GOT3 (cell line): ENCODE measurements at places on chromosomes 7 and 10.

- DNase-seq = no peak
Observed at GRCh38 chr10:96271016-96271815, at the start of gene BLNK. BLNK (minus strand) TSS chr10:96271569; CDS start chr10:96271398, 171 bp downstream.

GRCh38 chr7:143973870-143974416, 19.3 kb downstream of the OR2F1 start:
- no peak for DNase-seq

DNA sequence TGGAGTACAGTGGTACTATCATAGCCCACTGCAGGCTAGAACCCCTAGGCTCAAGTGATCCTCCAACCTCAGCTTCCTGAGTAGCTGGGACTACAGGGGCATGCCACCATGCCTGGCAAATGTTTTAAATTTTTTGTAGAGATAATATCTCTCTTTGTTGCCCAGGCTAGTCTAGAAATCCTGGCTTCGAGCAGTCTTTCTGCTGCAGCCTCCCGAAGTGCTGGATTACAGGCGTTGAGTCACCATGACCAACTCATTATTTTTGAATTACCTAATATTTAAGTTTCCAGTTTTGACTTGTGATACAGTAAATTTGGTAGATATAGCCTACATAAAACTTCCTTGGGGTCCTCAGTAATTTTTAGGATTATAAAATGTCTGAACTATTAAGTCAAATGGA, 74.1 kb downstream of the RUNDC3B start:
- DNase-seq = no peak

- DNase-seq = no peak
Observed at GRCh38 chr7:27096768-27097514, 1.1 kb upstream of the HOXA1 start.

DNA sequence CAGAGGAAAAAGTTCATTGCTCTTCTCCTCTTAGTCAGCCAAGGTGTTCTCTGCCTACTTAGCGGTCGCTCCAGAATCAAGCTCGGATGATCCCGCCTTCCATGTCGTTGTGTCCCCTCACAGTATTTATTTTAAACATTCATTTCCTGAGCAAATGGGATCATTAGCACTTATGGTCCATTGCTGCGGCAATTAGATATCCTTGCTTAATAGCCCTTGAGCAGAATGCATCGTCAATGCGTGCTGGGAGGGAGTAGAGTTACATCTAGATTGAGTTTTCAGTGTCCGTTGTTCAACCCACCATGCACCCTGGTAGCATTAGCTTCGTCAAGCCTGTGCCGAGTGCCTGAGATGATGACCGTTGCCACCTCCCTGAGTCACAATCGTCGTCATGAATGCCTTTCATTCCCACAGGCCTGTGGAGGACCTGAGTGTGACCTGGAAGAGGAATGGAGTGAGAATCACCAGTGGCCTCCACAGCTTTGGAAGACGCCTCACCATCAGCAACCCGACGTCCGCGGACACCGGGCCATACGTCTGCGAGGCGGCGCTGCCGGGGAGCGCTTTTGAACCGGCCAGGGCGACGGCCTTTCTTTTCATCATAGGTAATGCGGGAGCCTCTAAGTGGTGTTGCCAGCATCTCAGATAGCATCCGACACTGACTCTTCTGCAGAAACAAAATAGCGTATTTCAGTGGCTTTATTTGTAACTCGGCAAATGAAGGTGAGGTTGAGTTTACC, 650.4 kb downstream of the SDK1 start:
- no peak for DNase-seq

DNA sequence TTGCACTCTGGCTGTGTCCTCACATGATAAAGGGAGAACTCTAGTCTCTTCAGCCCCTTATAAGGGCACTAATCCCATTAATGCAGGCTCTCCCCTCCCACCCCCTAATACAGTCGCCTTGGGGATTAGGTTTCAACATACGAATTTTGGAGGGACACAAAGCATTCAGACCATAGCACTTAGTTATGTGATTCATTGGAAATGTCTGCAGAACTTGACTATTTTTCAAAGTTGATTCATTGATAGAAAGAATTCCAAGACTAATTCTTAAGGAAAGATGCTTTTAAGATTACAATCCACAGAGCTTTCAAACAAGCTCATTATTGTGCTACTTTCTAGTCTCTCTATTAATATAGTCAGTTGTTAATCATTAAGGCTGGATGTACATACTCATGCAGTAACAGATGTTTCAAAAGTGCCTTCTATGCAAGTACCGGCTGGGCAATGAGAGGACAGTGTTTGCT, 85.3 kb upstream of the RPA3 start:
- no peak for DNase-seq

DNA sequence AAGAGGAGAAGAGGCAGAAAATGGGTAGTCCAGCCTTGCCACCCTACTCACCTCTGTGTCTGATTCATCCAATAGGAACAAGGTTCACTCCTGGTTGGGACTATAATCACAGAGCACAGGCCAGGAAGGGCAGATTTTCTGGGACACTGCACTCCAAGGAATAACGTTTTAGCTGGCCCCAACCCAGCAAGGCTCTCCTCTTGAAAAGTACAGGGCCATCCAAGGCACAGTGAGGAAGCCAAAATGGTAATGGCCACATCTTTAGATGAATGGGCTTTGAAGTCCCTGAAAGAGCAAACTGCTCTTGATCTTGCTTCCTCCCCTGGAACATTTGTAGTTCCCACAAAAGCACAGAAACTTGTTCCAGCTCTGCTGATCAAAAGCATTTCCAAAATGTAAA, 149.4 kb downstream of the GRM3 start:
- no peak for DNase-seq

- DNase-seq = no peak
Observed at GRCh38 chr10:103284170-103284569, 7.2 kb downstream of the INA start.

GRCh38 chr10:7872041-7872442, 53.7 kb downstream of the TAF3 start:
- no peak for DNase-seq

- DNase-seq = no peak
Observed at GRCh38 chr7:115435178-115435577, 513.3 kb downstream of the MDFIC start.

- DNase-seq = no peak
Observed at GRCh38 chr10:92938841-92939240, 90.5 kb downstream of the EXOC6 start.

DNA sequence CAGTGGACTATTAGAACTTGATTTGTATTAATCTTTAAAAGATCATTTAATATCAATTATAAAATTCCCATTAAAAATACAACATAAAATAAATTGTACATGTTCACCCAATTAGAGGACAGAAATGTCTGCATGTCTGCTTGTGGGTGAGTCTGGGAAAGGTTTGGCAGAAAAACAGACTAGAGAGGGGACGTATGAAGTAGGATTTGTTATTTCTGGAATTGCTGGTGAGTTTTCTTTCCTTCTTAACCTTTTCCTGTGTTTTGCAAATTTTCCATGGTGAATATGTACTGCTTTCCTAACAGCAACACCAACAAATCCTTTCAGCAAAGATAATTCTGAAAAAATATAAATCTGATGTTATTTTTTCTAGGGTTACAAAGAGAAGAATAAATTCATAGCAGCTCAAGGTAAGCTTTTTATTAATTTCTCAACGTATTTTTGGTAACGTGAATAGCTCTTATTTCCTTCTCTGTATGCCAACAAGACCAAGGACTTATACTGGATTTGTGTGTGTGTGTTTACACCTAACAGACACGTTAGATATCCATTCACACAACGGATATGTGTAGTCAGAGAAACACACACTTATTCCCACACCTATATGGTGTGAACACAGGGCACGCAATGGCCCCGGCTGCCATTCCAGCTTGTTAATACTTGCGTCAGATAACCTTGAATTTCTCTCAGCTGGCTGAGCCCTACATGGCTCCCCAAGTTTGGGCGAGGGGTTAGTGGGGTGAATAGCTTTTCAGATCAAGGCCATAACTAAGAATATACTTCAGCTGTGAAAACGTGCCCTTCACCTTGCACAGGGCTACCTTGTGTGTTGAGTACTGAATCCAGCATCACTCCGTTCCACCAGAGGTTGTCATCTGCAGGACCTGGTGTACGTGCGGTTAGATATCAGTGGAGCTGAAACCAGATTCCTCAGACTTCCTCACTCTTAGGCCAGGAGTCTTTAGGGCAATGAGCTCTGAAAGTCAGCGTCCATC, 64.6 kb downstream of the MKI67 start:
- no peak for DNase-seq

DNA sequence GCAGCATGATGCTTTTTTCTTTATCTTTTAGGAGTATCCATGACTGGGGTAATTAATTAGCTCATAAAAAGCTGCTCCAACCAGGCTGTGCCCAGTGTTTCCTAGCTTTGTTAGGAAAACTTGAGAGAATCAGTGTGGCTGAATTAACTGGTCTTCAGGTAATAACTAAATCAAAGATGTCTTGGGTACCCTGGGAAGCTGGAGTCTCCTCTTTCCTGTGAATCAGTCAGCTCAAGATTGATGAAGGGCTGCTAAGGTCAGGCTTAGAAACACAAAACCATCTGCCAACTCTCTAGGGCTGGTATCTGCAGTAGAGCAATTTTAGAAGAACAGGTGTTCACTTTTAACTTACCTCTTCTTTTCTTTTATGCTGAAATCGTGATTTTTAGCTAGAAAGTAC, 21.4 kb upstream of the ATOH7 start:
- DNase-seq = no peak

- DNase-seq = no peak
Observed at GRCh38 chr10:11631890-11632587, 20.6 kb upstream of the USP6NL start.

- no peak for DNase-seq
Observed at GRCh38 chr7:135466442-135467206, 43.3 kb downstream of the CNOT4 start.

- DNase-seq = no peak
Observed at GRCh38 chr10:34231441-34232180, 583.5 kb downstream of the PARD3 start.

- DNase-seq = no peak
Observed at GRCh38 chr7:99106821-99107241, 37.1 kb downstream of the SMURF1 start.

DNA sequence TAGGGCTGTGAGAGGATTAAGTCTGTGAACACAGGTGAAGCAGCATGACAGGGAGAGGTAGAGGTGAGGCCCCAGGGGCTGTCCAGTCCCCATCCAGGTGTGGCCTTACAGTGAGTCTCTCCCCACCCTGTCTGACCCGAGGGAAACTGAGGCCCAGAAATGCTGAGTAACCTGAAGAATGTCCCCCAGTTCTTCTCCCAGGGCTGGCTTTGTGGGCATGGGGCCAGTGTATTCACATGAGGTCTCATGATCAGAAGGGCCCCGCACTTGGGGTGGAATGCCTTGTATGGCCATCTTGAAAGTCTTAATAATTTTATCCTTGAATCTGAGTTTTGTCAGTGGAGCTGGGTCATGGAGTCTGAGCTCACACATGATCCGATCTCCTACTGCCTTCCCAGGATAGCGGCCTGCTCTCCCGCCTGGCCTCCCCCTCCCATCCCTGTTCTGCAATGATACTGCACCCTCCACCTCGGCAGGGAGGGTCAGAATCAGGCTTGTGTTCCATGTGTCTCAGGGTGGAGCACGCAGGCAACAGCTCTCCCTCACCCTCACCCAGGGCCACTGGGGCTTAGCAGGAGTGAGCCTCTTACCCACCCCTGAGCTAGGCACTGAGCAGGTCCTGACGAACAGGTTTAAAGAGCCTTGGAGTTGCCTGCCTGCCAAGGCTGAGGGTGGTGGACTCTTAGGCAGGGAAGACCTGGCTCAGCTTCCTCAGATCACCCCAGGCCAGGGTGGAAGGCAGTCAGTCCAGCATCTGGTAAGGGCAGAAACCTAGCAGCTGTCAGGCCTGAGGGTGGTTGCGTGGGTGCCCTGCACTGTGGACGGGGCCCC, 41.4 kb upstream of the NPFFR1 start:
- no peak for DNase-seq

DNA sequence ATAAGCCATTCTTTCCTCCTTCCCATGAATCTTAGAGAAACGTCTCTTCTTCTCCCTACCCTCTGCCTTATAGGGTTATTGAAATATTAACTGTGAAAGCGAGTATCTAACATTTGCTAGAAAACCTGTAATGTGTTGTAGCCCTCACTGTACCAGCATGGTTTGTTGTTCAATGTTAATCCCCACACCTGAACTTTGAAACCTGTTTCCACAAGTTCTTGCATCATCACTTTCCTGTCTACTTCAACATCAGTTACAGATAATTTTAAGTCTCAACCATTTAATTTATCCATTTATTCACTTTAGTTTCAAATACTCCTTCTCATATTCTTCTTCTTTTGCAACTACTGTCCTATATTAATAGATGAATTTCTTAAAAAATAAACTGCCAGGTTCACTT, 148.2 kb downstream of the ETV1 start:
- no peak for DNase-seq

GRCh38 chr10:131207176-131207575, 104.3 kb downstream of the TCERG1L start:
- no peak for DNase-seq

DNA sequence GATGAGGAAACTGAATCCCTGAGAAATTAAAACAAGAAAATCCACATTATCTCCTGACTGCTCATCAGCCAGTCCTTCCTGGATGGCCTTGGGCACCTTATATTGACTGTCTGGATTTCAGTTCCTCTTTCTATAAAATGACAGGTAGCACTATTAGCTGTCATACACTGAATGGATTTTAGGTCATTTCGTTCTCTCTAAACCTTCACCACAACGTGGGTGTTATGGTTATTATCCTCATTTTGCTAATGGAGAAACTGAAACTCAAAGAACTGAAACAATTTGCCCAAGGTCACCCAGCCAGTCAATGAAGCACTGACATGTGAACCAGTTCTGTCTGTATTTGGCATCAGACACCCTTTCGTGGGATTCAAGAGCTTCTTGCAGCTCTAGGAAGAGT, 193.8 kb downstream of the CYP26A1 start:
- no peak for DNase-seq

DNA sequence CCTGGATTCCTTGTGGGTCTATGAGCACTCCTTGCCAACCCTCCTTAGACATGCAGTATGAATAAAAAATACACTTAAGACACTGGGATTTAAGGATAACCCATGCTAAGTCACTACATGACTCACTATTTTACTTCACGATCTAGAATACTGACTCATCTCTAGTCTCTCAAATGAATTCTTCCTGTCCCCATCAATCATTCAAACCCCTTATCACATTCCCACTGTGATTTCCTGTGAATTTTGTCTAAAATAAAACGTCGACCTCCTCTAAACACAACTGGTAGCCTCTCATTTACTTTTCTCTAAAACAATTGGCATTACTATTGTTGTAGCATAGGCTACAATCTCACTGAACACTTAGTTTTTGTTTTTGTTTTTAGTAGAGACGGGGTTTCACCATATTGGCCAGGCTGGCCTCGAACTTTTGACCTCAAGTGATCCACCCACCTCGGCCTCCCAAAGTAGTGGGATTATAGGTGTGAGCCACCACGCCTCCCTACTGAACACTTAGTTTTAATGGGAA, 3.9 kb upstream of the IQUB start:
- no peak for DNase-seq
